ENCODE measurements at places on chromosomes 13 and 19.

GRCh38 chr13:44306371-44307192 lies 67.0 kb upstream of the SERP2 start:
- peak; percentile 62 for DNase-seq

GRCh38 chr19:12090807-12091206 lies 26.3 kb downstream of the ZNF844 start:
- no peak for DNase-seq

- DNase-seq, result no peak
Measured at GRCh38 chr19:42076380-42076944, 496 bp downstream of the ZNF574 start.

DNA sequence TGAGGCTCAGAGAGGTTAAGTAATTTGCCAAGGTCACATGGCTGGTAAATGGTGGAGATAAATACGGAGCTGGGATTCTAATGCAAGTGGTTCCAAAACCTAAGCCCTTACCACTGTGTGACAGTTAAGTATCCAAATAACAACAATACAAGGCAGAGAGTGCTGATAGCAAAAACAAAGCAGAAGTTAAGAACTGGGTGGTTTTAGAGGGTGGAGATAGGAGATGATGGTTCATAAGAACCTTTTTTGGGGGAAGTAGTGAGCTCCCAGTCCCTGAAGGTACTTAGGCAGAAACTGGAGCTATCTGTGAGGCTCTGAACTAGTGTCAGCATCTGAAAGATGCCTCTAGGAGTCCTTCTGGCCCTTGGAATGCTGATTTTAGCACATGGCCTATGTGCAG lies 56.2 kb upstream of the UBE2L5 start:
- DNase-seq, result no peak

GRCh38 chr19:19487950-19488874 lies 27.1 kb downstream of the TSSK6 start:
- DNase-seq, result no peak

DNA sequence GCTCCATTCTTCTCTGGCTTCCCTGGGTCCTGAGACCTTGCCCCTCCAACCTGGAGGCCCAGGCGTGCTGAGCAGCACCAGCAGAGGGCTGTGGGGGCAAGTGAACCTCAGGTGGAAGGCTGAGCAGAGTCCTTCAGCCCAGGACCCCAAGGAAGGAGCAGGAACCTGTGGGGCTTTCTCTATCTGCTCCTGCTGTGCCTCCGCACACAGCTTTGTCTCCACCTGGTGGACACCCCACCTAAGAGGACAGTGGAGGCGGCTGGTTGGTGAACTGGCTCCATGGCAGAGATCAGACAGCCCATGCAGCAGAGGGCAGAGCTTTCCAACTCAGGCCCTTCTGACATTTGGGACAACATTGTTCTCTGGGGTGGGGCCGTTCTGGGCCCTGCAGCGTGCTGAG lies 19.7 kb downstream of the ZFR2 start:
- DNase-seq, result no peak

GRCh38 chr13:30560212-30560611 lies 57.5 kb upstream of the USPL1 start:
- no peak for DNase-seq

DNA sequence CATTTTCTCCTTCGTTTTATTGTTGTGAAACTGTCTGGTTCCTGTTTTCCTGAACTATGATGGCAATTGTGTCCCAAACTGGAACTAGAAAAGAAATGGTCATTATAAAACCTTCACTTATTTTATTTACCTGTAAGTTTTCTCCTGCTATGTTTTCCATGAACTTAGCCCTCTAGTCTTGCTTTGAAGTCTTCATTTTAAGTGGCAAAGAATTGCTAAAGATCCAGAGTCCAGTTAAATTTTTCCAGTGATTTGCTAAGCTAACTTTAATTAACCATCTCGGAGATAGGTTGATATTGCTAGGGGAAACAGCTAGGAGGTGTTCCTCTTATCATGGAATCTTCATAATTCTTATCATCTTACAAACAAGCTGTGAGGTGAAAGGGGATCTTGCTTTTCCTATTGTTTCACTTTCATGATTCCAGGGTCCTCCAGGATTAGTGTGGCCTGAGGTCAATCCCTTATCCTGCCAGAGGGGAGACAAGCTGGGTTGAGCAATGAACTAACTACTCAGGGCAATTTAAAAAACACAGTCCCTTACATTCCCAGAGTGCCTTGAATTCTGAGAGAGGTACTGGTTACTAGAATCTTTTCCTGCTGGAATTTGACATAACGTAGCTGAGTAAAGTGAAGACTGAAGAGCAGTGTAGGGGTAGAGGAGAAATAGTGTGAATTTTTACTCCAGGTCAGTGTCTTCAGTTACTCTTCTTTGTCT lies 112.5 kb downstream of the ESD start:
- DNase-seq, result no peak

- DNase-seq, result no peak
Measured at GRCh38 chr19:40954573-40954972, 36.5 kb upstream of the CYP2B6 start.

GRCh38 chr13:30572859-30573275 lies 44.9 kb upstream of the USPL1 start:
- DNase-seq, result peak; percentile 35

- peak; percentile 34 for DNase-seq
Measured at GRCh38 chr13:108003626-108004025, 211.7 kb downstream of the LIG4 start.

GRCh38 chr13:34127523-34127922 lies 309.6 kb downstream of the RFC3 start:
- DNase-seq, result no peak

- no peak for DNase-seq
Measured at GRCh38 chr13:76222511-76222910, 586.4 kb downstream of the LMO7 start.

GRCh38 chr19:17104679-17105078 lies 29.1 kb downstream of the MYO9B start:
- DNase-seq, result no peak

GRCh38 chr13:45015300-45015699 lies 26.0 kb downstream of the GPALPP1 start:
- DNase-seq, result no peak
